KBM-7 (cell line): ENCODE measurements at places on chromosomes 11 and 22.
A peak's percentile ranks its signal among the peaks of the same experiment; 100 is the strongest.

- no peak for DNase-seq
Measured at GRCh38 chr11:73379189-73379880, 3.1 kb downstream of the RELT start.

DNA sequence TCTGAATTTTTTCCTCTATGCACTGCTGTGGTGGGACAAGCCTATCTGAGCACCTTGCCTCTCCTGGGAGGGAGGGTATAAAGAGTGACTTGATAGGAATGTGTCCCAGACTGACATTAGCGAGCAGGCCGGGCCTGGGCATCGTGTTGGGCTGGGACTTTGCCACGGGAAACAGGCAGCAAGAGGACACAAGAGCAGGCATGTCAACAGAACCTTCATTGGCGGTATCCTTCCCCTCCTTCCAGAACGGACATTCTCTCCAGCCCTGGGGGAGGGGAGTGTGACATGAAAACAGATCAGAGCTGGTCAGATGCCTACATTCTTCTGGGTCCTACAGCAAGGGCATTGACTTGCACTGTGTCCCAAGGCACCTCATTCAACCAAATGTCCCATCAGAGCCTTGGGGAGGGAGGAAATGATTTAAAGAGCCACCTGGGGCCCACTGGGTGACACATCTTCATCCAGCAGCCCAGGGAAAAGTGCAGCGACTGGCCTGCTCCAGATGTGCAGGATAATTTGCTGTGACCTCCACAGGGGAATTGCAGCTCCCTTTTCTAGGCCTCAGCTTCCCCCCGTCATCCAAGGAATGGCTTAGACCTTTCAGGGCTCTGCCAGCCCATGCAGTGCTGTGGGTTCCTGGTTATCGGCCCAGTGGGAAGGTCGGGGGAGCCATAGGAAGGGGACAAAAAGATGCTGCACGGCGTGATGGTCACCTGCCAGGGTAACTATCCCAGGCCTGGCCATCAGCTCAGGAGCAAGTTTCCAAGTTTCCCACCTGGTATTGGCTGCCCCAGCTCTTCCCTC, 21.8 kb upstream of the UVRAG start:
- no peak for DNase-seq

DNA sequence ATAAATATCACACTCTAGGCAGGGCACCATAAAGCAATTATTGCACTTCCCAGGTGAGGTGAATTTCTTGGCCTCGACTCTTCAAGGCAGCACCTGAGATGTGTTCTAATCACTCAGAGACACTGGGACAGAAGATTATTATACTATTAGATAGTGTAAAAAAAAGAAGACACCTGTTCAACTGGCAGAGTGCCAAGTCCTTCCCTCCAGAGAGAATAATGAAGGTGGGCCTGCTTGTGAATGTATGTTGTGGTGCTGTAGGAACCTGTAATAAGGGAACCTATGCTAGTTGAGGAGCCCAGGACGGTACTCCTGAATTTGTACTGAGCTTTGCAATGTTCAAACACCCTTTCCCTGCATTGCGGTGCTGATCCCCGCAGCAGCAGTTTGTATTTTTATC, 107.5 kb downstream of the NXPE2 start:
- DNase-seq = no peak

GRCh38 chr11:46906609-46907041, 11.7 kb downstream of the LRP4 start:
- peak; percentile 15 for DNase-seq

DNA sequence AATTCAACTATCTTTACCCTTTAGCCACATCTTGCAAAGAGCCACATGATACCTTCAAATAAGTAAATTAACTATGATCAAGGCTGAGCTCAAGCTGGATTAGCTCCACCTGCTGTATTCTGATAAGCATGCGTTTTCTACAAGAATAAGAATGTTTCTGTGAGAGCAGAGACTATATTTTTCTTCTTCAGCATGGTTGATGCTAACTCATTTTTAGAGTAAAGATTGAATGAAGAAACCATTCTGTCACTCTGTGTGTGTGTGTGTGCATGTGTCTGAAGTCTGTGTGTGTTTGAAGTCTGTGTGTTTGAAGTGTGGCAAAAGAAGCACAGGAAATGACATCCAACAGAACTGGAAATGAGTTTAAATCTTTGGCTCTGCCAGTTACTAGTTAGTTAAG, 12.0 kb upstream of the LAYN start:
- no peak for DNase-seq

- DNase-seq = no peak
Measured at GRCh38 chr11:44267750-44268613, 42.0 kb downstream of the ALX4 start.

GRCh38 chr22:20400606-20401375, 6.8 kb downstream of the ZNF74 start:
- no peak for DNase-seq

DNA sequence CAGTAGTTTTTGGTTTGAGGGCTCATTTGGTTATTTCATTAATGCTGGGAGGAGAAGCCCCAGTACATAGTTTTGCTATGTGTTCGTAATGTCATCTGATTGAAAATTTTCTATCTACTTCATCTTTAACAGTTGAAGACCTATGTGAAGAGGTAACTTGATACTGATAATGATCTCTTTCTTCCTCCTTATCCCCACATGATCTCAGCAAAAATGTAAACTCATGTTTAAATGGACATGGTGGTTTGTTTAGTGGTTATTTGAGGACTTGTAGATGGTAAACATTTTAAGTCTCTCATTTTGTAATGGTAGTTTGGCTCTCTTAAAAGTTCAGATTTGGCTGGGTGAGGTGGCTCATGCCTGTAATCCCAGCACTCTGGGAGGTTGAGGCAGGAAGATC, 53.7 kb upstream of the SPTBN2 start:
- no peak for DNase-seq
